Hepatocyte (in vitro differentiated cells): ENCODE measurements at places on chromosomes 13 and 19. TPM values are rescaled to one million over a fixed set of nuclear protein-coding genes. Genes with fewer than 3 reads are reported as not detected.

The KANK3 gene
- 0.56 and 3.2 TPM in 2 replicates for total RNA-seq

GRCh38 chr19:4742723-4743646, 19.3 kb upstream of the DPP9 start:
- no peaks in the 10 kb centered on the region for H3K27me3 ChIP-seq
- H3K27ac ChIP-seq = no peak overlapping the region
- no peaks in the 10 kb centered on the region for H3K36me3 ChIP-seq
- no peak overlapping the region for H3K4me3 ChIP-seq

DNA sequence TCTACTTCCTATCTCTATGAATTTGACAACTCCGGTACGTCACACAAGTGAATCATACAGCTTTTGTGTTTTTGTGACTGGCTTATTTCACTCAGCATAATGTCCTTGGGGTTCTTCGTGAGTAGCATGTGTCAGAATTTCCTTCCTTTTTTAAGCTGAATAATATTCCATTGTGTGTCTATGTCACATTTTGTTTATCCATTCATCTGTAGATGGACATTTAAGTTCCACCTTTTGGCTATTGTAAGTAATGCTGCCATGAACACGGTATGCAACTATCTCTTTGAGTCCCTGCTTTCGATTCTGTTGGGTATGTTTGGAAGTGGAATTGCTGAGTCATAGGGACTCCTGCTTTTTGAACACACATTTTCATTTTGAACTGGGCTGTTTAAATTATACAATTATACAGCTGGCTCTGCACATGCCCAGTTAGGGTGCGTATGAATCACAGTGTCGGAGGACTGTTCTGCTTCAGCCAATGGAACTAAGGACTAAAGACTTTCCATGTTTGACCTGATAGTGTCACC, 43.0 kb upstream of the C13orf42 start:
- no peaks in the 10 kb centered on the region for H3K4me1 ChIP-seq
- no peak overlapping the region for H3K4me3 ChIP-seq
- H3K27me3 ChIP-seq = no peaks in the 10 kb centered on the region

DNA sequence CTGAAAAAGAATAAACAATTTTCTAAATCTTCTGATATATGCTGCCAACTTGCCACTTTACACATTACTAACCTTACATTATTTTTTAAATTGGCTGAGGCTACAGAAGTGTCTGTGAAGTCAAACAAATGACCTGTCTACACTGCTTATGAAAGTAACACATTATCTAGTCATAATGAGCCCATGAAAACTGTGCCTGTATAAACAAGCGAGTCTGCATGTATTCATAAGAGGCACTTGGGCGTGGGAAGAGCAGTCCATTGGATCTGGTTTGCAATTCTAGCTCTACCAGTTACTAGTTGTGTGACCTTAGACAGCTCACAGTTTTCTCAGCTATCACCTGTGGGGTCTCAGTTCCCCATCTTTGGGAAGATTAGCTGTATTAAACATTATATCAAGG, 3.1 kb downstream of the VPS36 start:
- H3K4me3 ChIP-seq = no peak overlapping the region
- no peak overlapping the region for H3K27ac ChIP-seq
- H3K27me3 ChIP-seq = no peaks in the 10 kb centered on the region
- peaks cover 14% of the 10 kb centered on the region for H3K4me1 ChIP-seq

The SIGLEC7 gene
- total RNA-seq = 0.53 and 0.84 TPM in 2 replicates

DNA sequence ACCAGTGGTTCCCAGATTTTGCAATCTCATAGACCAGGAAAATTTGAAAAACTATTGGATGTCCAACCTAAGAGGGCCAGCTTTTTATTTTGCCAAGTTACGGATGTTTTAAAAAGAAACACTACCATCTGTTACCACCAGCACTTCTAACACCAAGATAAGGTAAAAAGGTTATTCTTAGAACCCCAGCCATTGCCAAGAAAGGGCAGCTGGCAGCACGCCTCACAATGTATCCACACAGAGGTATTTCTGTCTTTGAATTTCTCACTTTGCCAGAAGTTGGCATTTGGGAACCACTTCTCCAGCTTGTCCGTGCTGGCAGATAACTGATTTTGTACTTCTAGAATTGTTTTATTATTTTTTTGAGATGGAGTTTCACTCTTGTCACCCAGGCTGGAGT, 28.7 kb downstream of the CAPN12 start:
- H3K27me3 ChIP-seq = no peaks in the 10 kb centered on the region
- no peak for DNase-seq
- H3K36me3 ChIP-seq = peaks cover 4% of the 10 kb centered on the region
- peaks cover 14% of the 10 kb centered on the region for H3K4me1 ChIP-seq

DNA sequence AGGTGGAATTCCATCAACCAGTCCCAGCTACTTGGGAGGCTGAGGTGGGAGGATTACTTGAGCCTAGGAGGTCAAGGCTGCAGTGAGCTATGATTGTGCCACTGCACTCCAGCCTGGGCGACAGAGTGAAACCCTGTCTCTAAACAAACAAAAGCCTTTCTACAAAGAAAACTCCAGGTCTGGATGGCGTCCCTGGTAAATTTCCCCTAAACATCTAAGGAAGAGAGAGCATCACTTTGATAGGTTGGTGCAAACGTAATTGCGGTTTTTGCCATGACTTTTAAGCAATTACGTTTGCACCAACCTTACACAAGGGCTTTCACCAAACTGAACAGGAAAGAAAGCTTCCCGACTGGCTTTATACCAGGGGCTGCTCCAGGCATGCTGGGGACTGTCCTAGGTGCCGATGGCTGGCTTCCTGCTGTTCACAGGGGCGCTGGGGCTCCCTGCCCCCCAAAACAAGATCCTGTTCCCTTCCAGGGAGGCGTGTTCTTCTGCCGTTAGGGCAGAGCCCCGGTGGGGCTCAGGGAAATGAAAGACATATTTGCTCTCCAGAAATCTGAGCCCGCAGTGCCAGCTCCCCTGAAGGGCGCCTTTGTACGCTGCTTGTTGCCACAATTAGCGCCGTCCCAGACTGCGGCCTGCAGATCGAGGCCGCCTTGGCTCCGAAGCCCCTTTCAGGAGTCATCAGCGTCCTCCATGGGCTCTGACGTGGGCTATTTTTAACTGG, 38.7 kb upstream of the KLF2 start:
- peaks cover 7% of the 10 kb centered on the region for H3K4me1 ChIP-seq
- no peaks in the 10 kb centered on the region for H3K36me3 ChIP-seq
- H3K27ac ChIP-seq = no peak overlapping the region
- no peaks in the 10 kb centered on the region for H3K27me3 ChIP-seq
